ENCODE measurements at places on chromosomes 3 and 15. TPM values are rescaled to one million over a fixed set of nuclear protein-coding genes. Genes with fewer than 3 reads are reported as not detected.

DNA sequence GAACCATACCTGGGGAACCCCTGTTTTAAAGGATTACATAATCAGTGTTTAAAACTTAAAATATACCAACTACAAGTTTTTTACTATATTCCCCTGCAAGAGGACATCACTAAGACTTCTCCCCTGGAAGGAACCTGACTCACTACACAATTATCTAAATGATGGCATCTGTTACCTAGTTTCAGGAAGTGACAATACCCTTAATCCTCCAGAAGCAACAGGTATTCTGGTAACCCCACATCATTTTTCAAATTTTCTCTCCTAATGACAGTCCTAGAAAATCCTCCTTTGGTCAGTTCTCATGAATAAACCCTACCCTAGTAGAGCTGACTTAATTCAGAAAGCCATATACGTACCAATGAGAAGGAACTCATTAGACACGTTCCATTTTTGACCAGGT, 78.4 kb downstream of the RFX7 start:
- DNase-seq: no peak

The KLF15 gene
- total RNA-seq: 1.2 TPM

The IL5RA gene
- total RNA-seq: not detected

DNA sequence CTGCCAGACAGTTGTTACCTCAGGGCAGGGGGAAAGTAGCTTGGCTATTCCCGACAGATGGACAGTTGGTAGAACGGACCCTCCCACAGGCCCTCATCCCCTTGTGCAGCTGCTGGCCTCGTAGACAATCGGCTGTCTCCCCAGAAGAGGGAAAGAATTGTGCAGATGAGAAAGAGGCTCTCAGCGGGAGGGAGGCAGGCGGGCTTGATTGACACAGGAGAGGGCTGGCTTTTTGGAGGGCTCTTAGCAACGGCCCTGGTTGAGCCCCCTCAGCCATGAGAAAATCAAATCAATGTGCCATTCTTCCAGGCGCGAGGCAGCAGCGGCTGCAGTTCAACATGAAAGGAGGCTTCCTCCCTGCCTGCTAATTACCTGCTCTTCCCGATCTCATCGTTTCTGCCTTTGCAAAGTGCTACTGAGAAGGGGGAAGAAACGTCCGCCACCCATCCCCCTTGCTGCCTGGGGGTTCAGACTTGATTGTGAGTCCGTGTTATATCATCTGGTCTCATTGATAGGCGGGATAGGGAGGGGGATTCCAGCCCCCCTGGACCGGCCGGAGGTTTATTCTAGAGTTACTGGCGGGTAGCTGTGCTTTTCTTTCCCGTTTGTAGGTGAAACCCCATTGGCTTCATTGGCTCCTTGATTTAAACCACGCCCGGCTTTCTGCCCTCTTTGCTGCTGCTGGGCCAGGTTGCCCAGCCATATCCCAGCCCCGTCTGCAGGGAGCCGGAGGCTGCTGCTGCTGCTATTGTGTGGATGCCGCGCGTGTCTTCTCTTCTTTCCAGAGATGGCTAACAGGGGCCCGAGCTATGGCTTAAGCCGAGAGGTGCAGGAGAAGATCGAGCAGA, at the start of gene TAGLN3:
Gene TAGLN3 (plus strand): TSS at position 287 of the 848 bp plus-strand sequence. CDS start 501 bp downstream, at position 788.
- no peak for DNase-seq

DNA sequence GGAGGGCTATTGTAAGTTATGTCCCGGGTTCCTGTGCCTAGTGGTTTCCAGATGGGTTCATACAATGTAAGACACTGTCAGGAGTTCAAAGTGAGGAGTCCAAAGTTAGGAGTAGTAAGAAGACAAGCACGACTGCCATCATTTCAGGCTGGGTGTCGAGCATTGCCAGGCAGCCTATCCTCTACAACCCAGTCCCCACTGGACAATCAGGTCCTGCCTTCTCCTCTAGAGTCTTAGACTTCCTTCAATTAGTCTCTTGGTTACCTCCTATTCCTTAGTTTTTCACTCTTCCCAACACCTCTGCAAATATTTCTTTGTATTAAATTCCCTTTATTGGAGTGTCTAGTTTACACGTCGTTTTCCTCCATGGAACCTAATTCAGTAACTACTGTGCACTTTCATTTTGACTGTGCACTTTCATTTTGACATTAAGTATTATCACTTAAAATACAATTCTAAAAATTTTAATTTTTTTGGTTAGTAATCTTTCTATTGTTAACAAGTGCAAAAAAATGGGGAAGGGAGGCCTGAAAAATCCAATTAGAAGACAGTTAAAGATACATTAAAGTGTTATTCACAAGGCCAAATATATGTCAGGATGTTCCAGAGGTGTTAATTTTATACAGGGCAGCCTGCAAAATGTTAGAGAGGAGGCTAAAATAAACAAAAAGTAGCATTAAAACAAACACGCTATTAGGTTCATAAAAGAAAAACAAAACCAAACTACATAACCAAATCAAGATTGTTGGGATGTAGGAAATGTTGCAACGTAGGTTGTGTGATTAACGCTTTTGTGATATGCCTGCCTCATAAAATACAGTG, 155.3 kb downstream of the TBL1XR1 start:
- no peak for DNase-seq

- DNase-seq: no peak
Measured at GRCh38 chr3:38805765-38806386, 10.1 kb downstream of the SCN10A start.

The TNIK gene
- 47.3 TPM for total RNA-seq

DNA sequence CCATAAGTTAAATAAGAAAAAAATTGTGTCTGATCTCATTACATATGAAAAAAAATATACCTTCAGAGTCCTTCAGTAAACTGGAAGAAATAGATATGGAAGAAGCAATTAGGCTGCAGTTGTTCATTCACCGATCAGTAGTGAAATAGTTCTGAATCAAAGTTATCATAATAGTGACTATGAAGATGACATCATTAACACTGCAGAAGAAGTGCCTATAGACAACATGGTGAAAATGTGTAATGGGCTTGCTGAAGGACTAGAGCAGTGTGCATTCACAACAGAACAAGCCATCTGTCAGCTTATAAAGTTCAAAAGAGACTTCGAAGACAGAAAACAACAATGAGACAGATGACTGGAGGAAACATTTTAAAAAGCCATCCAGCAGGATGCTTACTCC, 144.5 kb downstream of the NAALADL2 start:
- DNase-seq: no peak

The ANKRD63 gene
- total RNA-seq: not detected

DNA sequence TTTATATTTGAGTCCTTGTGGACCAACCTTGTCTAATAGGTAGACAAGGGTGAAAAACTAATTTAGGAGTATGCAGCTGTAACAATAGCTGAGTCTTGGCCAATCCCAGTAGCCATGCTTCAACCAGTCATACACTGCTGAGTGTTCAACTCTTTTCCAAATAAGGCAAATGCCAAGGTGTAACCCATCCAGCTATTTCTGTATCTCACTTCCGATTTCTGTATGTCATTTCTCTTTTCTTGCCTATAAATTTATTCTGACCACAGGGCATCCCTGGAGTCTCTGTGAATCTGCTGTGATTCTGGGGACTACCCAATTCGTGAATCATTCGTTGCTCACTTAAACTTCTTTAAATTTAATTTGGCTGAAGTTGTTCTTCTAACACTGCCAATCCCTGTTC, 93.2 kb downstream of the MAGI1 start:
- DNase-seq: no peak

The LINGO1 gene
- not detected for total RNA-seq

DNA sequence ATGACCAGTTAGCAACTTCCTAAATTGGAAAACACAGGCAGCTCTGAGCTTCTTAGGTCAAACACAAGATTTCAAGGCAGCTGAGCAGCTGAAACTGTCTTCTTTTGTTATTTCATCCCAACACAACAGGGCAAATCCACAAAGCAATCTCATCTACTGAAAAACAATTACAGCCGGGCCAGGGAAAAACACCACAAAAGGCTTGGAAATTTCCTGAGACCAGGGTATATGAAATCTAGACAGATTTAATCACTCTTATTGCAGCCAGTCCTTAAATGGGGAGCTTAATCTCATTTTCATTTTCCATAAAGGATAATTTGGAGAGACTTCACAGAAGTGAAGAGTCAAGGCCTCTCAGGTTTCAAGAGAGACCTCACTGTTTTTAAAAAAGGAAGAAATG, 181.8 kb downstream of the SSR3 start:
- DNase-seq: no peak

Measured in naive thymus-derived CD8-positive, alpha-beta T cell (primary cell).